BJ (cell line): ENCODE measurements at places on chromosomes 6 and 20. TPM values are rescaled to one million over a fixed set of nuclear protein-coding genes. Genes with fewer than 3 reads are reported as not detected.
A peak's percentile ranks its signal among the peaks of the same experiment; 100 is the strongest.

- no peak for DNase-seq
These were observed 30.4 kb downstream of the SCAF8 start for GRCh38 chr6:154763650-154764049.

Gene THBD
- 0.04 TPM in 2 replicates for polyA plus RNA-seq

DNA sequence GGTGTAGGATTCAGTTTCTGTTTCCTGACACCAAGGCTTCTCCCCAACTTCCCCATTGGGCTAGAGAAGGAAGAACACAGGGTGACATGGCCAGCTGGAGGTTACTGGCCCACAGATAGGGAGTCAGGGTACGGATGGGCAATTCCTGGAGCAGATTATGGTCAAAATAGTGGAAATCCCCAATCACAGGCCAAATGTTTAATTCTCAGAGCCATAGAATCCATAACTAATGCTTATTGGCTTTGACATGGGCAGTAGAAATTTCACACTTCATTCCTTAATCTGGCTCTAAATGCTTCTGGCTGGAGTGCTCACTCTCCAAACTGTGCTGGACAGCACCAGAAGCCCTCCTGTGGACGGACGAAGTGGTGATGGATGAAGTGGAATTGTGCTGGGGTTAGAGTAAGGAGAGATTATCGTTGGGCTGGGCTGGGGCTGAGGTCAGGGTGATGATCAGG, 887 bp downstream of the SIGLEC1 start:
- DNase-seq, result no peak

Gene GPX5
- polyA plus RNA-seq, result not detected in 2 replicates

Gene ZBP1
- not detected in 2 replicates for polyA plus RNA-seq

DNA sequence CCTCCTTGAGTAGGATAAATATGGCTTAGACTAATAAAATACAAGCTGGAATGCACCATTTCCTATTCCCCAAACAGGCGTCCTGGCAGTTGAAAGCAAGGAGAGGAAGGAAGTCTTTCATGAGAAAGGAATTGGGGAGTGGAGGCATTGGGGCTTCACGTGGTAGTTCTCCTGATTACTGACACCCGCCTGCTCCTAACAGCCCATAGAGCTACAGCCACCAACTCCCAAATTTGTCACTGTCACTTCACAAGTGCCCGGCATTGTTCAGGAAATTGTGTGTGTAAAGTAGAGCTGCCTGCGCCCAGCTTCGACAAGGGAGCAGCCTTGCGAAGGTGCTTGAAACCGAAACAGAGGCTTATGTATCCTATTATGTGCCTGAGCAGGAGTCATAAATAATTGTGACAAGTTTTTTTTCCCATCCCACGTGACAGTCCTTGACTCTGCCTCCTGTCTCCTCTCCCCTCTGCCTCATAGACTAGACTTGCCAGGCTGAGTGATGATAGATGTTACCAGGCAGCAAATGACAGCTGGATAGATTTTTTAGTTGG, 301.7 kb upstream of the ZFP64 start:
- DNase-seq, result peak; percentile 33

GRCh38 chr6:150069706-150070105, 785 bp upstream of the ULBP3 start:
- no peak for DNase-seq

DNA sequence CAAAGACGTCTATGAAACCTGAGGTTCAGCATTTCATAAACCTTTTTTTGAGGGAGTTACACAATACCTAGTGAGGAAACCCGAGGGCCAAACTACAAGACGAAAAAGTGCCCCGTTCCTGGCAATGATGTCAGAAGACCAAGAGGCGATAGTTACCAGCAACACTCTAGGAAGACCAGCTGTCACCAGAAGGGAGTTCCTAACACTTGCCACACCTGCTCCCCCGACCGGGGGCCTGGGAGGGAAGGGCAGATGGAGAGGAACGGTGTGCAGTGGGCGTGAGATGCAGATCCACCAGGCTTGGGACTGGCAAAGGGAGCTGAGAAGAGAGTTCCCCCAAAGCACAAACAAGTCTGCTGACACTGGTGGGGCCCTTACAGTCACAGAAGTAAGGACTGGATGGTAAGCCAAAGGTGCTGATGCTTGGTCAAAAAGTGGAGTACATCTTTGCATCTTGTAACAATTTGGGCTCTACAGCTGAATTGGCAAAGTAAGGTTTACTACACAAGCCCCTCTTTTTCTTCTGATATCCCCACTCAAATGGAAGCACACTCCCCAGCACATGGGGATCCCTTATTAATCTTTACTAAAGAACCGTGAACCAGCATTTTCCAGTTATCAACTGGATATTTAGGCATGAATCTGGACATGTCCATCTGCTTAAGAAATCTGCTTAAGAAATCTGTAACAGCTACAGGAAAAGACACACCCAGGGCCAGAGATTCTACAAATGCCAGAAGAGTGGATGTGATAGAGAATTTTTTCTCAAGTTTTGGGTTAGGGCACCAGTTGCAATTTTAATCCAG, 38.5 kb downstream of the PANK2 start:
- no peak for DNase-seq

GRCh38 chr6:134253681-134254080, 64.2 kb downstream of the SGK1 start:
- peak; percentile 67 for DNase-seq

Gene FAM83D
- 26.6 and 40.1 TPM in 2 replicates for polyA plus RNA-seq

DNA sequence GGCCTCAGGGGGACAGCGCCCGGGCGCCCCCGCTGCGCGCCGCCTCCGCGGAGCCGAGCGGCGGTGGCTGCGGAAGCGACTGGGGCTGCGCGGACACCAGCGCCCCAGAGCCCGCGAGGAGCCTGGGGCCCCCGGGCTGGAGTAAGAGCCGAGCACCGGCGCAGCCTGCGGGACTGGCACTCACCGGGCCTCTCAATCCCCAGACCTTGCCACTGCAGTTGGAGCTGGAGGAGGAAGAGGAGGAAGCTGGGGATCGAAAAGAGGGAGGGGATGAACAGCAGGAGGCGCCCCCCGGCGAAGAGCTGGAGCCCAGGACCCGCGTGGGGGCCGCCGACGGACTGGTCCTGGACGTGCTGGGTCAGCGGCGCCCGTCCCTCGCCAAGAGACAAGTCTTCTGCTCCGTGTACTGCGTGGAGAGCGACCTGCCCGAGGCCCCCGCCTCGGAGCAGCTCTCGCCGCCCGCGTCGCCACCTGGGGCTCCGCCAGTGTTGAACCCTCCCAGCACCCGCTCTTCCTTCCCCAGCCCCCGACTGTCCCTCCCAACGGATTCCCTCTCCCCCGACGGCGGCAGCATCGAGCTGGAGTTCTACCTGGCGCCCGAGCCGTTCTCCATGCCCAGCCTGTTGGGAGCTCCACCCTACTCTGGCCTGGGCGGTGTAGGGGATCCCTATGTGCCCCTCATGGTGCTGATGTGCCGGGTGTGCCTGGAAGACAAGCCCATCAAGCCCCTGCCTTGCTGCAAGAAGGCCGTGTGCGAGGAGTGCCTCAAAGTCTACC, 590 bp downstream of the RNF217 start:
- DNase-seq, result no peak

DNA sequence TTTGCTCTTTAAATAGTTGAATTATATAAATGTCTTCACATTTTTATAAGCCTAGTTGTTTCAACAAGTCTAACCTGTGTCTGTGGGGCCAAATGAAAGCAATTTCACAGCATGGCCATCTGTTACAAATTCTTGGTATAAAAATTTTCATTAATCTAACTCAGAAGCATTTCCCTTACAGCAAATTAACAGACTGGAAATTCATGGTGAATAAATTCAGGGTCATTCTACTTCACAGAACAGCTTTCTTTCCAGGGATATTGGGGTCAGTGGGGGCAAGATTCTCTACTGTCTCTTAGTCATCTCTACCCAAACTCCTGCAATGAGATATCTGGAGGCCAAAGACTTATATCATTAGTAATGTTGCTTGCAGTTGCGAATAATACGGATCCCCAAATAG, 352.1 kb downstream of the MMUT start:
- no peak for DNase-seq
